Occipital lobe (tissue), 3 donors: ENCODE measurements at places on chromosomes 1 and 21.

DNA sequence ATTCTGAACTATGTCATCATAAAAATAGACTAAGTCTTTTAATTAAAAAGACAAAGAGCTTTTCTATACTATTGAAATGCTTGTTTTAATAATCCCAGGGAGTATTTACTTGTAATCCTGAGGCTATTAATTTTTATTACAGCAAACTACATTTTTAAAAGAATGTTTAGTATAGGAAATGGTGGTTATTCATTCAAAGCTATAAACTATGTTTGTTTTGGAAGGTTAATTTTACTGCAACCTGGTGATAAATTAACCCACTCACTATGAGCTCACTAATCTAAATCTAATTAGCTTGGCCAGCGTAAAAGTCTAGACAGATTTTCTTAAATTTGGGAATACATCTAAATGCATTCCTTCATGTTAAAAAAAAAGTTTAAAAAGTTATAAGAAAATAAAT is 13.8 kb upstream of the EYA3 start:
- DNase-seq, result no peak

GRCh38 chr1:212285685-212286555 is 710 bp downstream of the PPP2R5A start:
- DNase-seq, result no peak

DNA sequence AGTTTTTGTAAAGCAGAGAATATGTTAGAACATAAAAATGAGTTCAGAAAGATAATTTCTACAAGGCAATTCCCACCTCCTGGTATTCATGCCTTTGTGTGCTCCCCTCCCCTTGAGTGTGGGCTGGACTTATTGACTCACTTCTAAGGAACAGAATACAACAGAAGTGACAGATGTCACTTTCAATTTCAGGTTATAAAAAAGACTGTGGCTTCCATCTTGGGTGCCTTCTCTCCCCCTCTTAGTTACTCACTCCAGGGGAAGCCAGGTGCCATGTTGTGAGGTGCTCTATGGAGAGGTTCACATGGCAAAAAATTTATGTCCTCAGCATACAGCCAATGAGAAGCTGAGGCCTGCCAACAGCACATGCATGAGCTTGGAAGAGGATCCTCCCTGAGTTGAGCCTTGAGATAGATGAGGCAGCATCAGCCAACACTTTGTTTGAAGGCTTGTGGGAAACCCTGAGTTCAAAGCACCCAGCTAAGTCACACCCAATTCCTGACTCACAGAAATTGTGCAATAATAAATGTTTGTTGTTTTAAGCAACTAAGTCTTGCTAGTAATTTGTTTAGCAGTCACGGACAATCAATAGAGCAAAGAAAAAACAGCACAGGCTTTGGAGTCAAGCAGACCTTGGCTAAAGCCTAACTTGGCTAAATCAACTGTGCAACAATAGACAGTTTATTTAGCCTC is 73.5 kb upstream of the NGF start:
- no peak for DNase-seq

DNA sequence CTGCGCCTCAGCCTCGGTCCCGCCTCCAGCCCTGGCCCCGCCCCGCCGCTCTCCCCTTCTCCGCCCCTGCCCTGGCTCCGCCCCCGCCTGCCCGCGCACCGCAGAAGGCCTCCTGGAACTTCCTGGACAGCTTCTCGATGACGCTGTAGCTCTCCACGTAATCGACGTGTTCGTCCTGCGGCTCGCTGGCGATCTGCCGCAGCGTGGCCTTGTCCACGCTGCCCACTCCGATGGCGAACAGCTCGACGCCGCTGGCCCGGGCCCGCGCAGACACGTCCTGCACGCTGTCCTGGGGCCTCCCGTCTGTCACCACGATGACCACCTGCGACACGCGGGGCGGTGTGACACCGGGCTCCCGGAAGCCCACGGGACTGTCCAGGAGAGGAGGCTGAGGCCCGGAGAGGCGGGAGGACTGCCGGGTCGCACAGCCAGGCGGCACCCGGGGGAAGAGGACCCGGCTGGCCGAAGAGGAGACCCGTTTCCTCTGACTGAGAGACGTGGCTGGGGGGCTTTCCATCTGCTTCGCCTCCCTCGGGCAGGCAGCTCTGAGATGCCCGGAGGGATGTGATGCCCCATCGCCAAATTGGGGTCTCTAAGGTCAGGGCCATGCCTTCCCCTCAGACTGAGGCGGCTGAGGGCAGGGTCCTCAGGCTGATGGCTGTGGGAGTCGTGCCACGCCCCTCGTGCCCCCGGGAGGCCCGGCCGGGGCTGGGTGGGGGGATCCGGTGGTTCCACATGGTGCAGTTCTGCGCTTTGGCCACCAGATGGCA is 4.6 kb downstream of the MATN1 start:
- DNase-seq, result peak; percentile 80

- DNase-seq, result no peak
These were observed 25.2 kb downstream of the SPOCD1 start for GRCh38 chr1:31790641-31791091.

DNA sequence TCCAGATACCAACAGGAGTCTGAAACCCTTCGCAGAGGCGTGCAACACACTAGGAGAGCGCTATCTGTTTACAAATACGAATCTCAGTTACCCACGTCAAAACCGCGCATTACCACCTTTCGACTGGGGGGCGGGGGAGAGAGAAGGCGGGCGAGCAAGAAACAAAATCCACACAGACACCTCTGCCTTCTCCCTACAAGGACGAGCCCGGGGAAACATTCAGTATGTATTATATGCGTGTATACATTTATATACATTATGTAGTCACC is 722 bp downstream of the TUT4 start:
- no peak for DNase-seq

- no peak for DNase-seq
These were observed 6.0 kb upstream of the LINGO4 start for GRCh38 chr1:151811181-151811580.

GRCh38 chr1:184878602-184879001 is 95.7 kb downstream of the NIBAN1 start:
- DNase-seq, result no peak

- no peak for DNase-seq
These were observed 46.8 kb upstream of the RUNX1 start for GRCh38 chr21:35095859-35096291.

DNA sequence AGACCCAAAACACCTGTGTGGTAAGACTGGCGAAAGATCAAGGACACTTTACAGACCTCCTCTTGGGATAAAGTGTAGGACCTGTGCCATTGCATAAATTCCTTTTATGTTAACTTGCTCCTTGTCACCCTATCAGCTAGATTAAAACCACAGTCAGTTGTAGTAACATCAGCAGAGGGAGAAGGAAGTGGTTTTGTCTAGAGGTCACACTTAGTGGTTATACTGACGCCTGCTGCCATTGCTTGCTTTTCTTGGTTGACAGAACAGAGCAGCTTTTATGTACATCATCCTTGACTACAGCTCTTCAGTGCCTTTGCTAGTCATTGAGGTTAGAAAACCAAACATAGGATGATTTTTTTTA is 101.4 kb downstream of the PBX1 start:
- no peak for DNase-seq

DNA sequence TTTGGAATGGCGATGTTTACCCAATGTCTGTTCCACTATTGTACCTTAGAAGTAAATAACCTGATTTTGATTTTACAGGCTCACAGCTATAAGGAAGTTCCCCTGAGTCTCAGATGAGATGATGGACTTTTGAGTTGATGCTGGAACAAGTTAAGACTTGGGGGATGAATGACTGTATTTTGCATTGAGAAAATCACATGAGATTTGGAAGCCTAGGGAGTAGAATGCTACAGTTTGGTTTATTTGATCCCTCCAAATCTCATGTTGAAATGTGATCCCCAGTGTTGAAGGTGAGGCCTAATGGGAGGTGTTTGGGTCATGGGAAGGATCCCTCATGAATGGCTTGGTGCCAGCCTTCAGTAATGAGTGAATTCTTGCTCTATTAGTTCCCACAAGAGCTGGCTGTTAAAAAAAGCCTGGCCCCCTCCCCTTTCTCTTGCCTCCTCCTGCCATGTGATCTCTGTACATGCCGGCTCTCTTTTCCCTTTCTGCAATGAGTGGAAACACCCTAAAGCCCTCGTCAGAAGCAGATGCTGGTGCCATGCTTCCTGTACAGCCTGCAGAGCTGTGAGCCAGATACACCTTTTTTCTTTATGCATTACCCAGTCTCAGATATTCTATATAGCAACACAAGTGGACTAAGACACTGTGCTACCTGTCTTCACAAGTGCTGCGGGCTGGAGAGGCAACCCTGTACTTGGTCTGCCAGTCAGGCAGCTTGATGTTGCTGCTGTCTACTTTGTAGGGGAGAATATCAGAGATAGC is 77.0 kb upstream of the TLR5 start:
- DNase-seq, result no peak

- no peak for DNase-seq
These were observed 38.2 kb upstream of the PARP1 start for GRCh38 chr1:226446094-226446493.

DNA sequence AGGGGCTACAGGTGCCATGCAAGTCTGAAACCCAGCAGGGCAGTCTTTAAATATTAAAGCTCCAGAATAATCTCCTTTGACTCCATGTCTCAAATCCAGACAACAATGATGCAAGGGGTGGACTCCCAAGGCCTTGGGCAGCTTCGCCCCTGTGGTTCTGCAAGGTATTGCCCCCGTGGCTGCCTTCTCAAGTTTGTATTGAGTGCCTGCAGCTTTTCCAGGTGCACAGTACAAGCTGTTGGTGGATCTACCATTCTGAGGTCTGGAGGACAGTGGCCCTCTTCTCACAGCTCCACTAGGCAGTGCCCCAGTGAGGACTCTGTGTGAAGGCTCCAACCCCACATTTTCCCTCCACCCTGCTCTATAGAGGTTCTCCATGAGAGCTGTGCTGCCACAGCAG is 3.7 kb upstream of the MROH9 start:
- no peak for DNase-seq

- DNase-seq, result no peak
These were observed 183.0 kb downstream of the ETS2 start for GRCh38 chr21:38988509-38989378.

DNA sequence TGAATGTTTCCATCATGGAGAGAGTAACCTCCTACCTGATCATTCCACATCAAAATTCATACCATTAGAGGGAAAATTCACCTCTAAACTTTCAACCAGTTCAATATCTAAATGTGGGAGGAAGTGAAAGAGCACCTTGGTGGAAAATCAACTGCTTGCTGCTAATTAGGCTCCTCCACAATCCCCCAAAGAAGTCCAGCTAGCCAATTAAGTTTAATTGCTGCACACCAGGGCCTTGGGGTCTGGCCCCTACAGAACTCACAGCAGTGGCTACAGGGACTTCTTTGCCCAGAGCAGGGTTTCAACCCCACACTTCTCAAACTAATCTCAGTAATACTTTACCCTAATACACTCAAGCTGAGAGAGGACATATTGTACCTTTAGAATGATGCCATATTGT is 62.1 kb downstream of the RGS21 start:
- DNase-seq, result no peak

GRCh38 chr1:57623039-57623790 is 199.4 kb upstream of the DAB1 start:
- DNase-seq, result no peak
